Activated CD4-positive, alpha-beta T cell treated with anti-CD3 and anti-CD28 coated beads, Interleukin-2, amount 50 U/mL, for 48 hours (primary cell): ENCODE measurements at places on chromosomes 3 and 15.
A peak's percentile ranks its signal among the peaks of the same experiment; 100 is the strongest.

- no peak for DNase-seq
These were observed 81.2 kb upstream of the GOLGA8J start for GRCh38 chr15:30001602-30002001.

DNA sequence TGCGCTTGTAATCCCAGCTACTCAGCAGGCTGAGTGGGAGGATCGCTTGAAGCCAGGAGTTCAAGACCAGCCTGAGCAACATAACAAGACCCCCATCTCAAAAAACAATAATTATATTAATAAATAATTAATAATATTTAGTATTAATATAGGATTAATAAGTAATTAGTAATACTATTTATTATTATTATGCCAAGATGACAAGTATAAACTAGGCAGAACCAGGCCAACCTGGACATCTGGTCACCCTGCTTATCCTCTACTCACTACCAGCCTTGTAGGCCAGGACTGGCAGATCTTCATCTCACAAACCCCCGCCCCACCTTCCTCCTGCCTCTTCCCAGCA, 429 bp downstream of the CPN2 start:
- no peak for DNase-seq

DNA sequence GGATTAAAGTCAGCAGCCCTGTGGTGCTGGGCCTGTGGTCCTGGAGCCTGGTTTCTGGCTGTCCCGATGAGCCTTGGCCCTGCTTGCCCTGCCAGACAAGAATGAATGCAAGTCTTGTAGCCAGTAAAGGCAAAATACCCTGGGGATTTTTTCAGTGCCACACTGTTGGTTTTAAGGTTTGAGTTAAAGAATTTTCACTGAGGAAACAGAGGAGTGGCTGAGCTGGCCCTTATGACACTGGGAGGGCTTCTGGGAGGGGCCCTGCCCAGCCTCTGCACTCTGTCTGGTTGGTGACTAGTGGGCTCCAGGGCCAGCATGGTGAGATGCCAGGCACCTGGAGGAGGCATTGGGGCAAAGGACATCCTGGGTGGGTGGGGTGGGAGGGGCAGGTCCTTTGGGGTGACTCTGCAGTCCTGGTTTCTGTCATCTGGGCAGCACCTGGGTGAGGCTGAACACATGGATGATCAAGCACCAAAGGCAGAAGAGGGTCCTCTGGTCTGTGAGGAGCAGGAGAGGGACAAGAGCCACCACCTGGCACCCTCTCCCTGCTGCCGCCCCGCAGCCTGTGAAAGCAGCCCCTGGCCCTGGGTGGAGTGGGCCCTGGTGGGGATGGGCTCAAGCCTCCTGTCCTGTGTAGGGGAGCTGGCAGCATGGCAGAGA, 12.5 kb upstream of the PLA2G4E start:
- no peak for DNase-seq

DNA sequence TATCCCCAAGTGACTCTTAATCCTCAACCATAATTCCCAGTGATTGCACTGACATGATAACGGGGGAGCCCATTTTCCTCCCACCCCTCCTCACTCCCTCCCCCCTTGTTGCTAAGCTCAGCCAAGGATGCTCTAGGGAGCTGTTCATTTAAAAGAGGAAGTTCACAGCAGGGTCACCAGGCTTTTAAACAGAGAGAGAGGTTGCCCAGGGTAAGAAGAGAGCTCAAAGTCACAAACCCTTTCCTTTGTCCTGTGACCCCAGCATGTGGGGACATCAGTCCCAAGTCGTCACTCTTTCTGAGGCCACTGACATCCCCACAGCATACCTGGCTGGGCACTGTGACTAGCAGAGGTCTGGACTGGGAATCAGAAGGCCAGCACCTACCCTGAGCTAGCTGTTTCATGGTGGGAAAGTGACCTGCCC, 144.1 kb downstream of the RORA start:
- no peak for DNase-seq

DNA sequence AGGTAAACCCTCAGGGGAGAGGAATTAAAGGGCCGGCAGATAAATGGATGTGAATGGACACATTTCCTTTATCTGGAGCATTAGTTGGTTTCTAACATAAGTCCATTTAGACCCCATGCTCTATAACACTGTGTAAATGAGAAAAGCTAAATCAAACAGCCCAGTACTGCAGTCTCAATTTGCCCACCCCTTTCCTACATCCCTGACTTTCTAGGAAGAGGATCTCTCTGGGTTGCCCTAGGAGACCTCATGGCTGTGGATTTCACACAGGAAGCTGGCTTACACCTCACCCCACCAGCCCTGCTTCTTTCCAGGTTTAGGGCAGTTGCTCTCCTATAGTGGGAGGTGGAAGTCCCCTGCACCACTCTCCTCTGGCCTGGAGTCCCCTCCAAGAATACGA, 126.2 kb downstream of the CLSTN2 start:
- no peak for DNase-seq

DNA sequence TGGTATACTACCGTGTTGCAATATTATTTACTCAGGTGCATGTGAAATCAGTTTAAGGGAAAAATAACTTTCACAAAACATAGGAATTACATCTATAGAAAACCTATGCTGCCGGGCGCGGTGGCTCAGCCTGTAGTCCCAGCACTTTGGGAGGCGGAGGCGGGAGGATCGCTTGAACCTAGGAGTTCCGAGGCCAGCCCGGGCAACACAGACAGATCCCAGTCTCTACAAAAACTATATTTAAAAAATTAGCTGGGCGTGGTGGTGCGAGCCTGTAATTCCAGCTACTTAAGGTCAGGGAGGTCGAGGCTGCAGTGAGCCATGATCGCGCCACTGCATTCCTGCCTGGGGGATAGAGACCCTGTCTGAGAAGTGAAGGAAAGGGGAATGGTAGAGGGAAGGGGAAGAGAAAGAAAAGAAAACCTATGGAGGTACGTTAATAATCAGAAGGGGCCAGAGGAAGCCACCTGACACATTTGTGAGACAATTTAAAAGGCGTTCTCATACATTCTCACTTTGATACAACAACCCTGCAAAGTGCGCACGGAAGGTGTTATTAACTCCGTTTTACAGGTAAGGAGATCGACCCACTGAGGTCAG, 456 bp upstream of the TMEM62 start:
- no peak for DNase-seq

DNA sequence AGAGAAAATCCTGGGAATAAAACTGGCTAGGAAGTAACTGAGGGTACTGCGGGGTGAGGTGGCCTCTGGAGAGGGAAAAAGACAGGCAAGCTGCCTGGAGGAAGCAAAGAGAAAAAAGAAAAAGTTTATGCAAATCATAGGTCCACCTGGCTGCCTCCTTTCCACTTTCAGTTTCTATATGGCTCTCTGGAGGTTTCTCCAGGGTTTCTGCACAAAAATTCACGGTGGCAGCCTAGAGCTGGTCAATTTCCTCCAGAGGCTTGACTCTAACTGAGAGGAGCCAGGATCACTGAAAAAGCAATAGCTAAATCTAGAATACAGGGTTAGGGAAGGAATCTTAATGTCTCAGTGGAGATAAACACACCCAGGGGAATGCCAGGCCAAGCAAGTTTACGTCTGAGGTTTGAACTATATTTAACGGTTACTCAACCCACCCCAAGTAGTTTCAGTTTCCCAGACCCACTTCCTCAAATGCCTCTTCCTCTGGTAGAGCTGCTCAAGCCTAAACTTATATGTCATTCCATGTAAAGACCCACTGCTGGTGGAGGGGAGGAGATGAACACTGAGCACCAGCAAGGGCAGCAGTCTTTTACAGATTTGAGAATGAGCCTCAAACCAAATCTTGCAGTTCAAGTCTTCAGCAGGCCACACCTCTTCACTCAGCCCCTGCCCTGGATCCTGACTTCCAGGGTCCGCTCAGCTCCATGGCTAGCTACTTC, 5.7 kb downstream of the LYSMD2 start:
- DNase-seq = peak; percentile 32

DNA sequence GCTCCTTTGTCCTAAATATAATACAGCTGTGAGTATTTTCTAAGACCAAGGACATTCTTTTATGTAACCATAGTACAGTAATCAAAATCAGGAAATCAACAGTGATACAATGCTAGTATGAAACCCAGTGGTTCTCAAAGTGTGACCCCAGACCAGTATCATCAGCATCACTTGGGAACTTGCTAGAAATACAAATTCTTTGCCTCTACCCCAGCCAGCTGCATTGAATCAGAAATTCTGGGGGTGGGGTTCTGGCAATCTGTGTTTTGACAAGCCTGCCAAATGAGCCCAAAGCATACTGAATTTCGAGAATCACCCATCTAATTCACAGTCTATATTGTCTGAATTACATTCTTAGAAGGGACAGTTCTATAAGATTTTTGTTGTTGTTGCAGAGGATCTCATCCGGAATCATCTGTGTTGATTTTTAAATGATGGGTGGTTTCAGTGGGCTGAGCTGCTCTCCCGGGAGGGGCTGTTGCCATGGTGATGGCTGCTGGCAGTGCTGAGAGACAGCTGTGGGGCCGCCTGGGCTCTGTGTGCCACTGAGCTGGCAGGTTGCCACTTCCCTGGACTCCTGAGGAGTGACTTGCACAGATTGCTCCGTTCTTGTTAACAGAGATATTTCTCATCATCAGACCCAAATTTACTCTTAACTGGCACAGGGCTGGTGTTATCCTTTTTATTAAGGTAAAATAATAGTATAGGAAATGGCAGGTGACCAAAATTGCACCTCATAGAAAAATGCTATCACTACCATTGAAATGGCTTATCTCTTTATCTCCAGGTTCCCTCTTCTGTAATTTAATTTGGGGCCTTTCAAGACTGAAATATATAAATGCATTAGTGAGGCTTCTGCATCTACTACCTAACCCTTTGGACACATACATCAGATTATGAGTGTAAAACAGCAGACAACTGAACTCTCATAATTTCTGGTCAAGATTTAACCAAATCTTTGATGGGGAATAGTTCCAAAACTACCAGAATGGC, 56.5 kb downstream of the NEK11 start:
- DNase-seq = no peak

DNA sequence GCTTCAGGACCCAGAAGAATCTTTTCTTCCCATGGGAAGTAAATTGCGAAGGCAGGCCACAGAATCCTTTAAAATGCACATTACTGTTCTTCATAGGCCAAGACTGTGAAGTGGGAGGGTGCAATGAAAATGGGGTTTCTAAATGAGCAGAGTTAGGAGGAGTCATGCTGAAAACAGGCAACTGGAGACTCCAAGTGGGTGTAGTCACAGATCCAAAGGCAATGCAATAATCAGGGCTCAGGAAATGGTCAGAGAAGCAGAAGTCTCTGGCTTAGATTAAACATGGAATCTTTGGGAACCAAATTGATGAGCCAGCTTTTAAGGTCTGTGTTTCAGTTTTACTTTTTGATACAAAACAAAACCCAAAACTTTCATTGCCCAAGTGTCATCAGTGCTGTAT, 37.6 kb downstream of the HHLA2 start:
- no peak for DNase-seq

- DNase-seq = no peak
These were observed 1.3 kb downstream of the FEM1B start for GRCh38 chr15:68278595-68279405.

GRCh38 chr15:70132139-70132538, 34.4 kb upstream of the TLE3 start:
- no peak for DNase-seq
